ENCODE measurements at places on chromosomes 5 and 9.

DNA sequence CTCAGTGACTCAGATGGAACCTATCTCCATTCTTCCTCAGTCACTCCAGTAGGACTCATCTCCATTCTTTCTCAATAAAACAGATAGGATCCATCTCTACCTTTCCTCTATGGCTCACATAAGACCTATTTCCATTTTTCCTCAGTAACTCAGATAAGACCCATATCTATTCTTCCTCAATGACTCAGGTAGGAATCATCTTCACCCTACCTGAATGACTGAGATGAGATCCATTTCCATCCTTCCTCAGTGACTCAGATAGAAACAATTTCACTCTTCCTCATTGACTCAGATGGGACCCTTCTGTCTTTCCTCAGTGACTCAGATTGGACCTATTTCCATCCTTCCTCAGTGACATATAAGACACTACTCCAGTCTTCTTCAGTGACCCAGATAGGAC lies 165.1 kb downstream of the FBXO4 start:
- no peak for DNase-seq

- no peak for DNase-seq
Observed at GRCh38 chr5:163731256-163731655, 225.8 kb downstream of the MAT2B start.

GRCh38 chr5:77670526-77670925 lies 32.0 kb upstream of the OTP start:
- DNase-seq, result no peak

- no peak for DNase-seq
Observed at GRCh38 chr5:150391986-150392385, 20.7 kb downstream of the CD74 start.

DNA sequence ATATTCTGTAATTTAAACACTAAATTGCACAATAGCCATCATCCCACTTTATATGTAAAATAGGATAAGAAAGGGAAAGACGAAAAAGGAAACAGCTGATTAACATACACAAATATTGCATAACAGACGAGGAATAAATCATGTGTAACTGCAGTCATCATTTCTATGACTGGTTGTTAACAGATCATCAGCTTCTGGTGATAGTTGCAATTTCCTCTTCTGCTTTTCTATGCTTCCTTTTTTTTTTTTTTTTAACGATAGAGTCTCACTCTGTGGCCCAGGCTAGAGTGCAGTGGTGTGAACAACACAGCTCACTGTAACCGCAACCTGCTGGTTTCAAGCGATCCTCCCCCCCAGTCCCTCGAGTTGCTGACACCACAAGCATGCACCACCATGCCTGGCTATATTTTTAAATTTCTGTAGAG lies 22.5 kb upstream of the JAKMIP2 start:
- DNase-seq, result no peak

DNA sequence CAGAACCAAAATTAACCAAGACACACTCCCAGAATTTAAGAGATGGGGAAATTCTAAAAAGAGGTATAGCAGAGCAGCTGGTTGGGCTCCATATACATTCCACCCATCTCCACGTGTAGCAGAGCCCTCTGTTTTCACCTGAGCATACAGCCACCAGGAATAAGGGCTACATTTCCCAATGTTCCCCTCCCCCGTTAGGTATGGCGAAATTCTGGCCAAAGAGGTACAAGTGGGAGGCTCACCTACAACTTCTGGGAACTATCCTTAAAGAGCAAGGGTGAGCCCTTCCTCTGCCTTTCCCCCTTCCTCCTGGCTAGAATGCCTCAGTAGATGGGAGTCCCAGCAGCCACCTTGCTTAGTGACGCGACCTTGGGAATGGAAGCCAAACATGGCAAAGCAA lies 5.3 kb upstream of the SAP30L start:
- no peak for DNase-seq

- DNase-seq, result no peak
Observed at GRCh38 chr5:115363879-115364278, 67.4 kb upstream of the CCDC112 start.

DNA sequence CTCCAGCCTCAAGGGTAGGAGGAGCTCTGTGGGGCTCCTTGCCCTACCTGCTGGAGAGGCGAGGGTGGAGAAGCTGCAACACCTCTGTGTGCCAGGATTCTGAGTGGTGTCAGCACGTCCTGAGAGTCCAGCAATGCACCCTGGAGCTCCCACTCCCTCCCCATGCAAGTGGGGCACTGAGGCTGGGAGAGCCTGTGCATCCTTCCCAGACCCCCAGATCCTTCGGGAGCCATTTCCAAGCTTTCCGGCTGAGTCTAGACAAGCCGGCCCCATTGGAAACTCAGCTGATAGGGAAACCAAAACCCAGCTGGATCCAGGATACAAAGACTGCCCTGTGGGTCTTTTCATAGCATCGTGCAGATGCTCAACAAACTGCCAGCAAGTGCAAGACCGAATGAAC lies 1.8 kb downstream of the FAM163B start:
- DNase-seq, result no peak

DNA sequence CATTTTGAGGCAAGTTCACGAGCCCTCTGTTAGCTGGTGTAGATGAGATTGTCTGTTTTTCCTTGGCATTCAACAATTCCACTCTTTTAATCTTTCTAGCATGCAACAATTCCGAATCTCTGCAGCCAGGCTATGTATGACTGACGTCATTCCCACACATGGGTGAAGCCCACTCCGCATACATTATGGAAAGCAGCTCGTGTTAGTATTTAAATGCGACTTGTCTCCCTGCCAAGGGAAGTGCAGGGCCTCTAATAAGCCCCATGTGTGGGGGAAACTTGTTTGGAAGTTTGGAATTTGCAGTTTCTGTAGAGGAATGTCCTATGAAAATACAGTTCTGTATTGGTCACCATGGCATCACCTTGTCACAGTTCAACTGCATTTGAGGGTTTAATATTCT lies 146.0 kb upstream of the FBXL7 start:
- no peak for DNase-seq

- DNase-seq, result no peak
Observed at GRCh38 chr5:32713770-32714381, 2.8 kb downstream of the NPR3 start.

- DNase-seq, result no peak
Observed at GRCh38 chr5:113246361-113246870, 188.4 kb downstream of the TSSK1B start.

DNA sequence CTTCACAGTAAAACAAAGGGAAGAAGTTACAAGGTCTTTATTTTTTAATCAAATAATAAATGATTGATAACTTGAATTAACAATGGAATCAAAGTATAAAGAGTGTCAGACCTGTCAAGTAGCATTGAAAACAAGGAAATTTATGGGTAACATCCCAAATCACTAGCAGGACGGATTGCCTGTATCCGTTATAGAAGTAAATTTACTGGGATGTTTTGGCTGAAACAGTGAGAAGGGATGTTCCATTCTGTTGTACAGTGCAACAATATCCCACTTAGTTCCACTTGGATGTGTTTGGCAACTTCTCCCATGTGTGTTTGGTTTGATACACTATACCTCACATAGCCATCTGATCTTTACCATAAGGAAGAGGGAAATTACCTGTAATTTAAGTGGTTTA lies 421.0 kb upstream of the CHD1 start:
- DNase-seq, result no peak

GRCh38 chr5:66170195-66170919 lies 26.3 kb downstream of the SREK1 start:
- no peak for DNase-seq

Measured in brain pericyte (primary cell).